ENCODE measurements at places on chromosomes 6 and 20.

DNA sequence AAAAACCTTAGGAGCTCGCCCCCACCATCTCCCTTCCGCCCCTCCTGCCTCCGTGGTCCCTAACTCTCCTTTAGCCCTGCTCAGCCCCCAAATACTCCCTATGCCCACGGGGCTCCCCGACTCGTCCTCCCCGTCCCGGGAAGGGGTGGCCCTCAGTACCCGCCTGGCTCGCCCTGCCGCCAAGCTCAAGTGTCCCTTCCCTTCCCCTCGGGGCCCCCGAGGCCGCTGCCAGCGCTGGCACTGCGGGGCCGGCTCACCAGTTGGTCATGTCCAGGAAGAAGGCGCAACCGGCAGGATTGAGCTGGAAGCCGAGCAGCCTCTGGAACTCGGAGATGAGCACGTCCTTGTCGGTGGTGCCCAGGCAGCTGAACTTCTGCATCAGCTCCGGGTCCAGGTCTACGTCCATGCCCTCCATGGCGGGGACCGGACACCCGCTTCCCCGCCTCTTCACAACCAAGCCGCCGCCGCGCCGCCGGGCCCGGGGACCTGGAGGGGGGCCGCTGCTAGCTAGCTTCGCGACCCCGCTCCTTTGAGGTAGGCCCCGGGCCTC lies 303 bp downstream of the ILRUN start:
- DNase-seq: peak; percentile 42

GRCh38 chr20:59643615-59644061 lies 39.3 kb downstream of the PHACTR3 start:
- no peak for DNase-seq

DNA sequence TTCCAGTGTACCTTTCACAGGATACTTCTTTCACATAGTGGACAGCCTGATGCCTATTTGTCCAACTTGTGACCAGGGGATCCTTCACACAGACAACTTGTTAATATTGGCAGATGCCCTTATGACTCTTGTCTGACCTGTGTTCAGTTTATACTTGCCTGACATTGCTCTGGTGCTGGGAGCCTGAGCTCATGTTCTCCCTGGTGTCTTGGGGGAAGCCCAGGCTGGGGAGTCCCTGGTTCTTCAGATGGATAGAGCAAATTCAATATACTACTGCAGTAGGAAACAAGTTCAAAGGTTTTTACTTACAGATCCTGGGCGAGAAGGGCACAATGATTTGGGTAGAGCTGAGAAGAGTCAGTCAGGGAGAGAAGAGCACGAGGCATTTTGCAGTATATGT lies 76.1 kb downstream of the NKAIN2 start:
- DNase-seq: no peak

- DNase-seq: no peak
These were observed 17.9 kb upstream of the KIF25 start for GRCh38 chr6:167979436-167980139.

DNA sequence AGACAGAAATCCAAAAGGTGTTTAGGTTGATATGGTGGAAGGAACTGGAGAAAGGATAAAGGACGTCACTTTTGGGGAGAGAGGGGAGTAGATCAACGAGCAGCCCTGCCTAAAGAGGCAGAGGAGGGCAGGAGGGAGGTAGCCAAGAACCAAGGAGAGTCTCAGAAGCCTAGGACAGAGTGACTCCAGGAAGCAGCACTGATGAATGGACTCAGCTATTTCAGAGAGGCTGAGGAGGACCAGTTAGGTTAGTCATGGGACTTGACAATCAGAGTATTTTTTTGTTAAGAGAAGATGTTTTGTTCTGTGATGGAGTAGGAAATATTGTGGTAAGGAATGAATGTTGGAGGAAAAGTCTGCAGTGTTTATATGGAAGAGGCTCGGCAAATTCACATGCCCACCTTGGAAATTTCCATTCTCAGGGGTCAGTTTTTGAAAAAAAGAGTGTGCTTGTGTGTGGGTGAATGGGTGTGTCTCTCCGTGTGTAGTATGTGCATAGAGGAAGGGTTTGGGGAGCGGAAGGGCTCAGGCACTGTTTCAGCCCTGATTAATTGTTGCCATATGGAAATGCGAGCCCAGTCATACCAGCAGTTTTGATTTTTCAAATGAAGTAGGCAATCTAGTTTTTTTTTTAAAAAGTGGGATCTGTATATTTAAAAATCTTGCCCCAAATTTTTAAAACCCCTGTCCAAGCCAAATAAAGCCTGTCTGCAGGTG lies 303.6 kb downstream of the SAMD5 start:
- DNase-seq: no peak

- DNase-seq: no peak
These were observed 193.5 kb upstream of the CNR1 start for GRCh38 chr6:88359530-88360202.

DNA sequence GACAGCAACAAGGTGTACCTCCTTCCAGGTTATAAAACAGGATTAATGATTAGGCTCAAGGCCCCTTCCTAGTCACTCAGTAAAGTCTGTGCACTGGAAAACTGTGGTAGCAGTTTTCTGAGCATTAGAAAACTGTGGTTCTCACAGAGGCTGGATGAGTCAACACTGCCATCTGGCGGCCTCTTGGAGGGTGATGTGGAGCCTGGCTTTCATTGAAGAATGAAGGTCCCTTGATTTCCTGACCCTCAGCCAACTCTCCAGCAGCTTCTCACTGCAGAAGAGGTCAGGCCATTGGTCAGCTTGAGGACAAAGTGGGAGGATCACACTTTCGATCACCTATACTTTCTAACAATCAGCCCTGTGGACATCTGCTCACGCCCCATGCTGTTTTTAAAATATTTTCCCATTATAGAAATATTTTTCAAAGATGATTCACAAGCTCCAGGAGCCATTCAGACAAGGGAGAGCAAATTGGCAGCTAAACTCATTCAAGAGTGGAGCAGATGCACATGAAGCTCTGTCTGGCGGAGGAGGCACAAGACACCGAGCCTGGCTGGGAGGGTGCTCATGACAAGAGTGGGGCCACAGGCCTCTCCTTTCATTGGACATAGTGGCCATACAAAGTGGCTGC lies 23.2 kb downstream of the PSMB1 start:
- peak; percentile 19 for DNase-seq

DNA sequence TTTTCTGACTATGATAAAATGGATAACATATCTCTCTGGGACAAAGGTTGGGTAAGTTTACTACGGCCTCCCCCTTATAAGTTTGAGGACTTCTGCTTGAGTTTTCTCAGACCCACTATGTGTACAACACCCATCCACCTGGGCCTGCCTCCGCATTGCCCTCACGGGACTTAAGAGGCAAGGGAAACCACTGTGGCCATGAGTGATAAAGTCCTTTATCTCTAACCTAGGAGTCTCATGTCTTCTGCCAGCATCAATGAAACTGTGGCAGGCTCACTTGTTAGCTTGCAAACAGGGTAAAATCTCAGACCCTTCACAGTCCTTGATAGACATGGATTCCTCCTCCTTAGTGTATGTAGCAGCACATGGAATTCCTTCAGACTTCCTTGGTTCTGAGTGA lies 173.4 kb upstream of the MYLIP start:
- DNase-seq: no peak

DNA sequence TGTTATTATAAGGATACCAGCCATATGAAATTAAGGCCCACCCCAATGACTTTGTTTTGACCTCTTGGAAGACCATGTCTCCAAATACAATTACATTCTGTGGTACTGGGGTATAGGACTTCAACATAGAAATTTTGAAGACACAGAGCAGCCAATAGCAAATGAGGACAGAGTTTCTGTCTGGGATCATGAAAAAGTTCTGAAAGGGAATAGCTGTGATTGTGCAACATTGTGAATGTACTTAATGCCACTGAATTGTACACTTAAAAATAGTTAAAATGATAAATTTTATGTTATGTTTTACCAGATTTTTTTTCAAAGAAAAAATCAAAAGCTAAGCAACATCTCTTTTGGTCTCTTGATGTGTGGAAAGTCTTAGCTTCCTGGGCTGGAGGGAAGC lies 27.0 kb upstream of the AGPAT4 start:
- DNase-seq: no peak

DNA sequence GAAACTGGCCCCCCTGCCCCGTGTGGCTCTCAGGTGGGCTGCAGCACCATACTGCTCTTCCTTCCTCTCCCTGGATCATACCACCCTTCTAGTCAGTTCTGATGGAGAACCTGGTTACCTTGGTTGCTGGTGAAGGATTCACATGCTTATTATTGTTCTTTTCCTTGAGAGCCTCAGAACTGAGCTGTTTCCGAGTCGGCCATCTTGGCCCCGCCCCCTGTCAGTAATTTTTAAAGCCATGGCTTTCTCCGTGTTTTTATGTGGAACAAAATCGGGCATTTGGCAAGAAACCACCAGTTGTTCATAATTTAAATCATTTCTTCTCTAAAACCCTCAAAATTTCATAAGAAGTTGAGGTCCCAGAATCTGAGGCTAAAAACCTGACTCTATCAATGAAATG lies 493.8 kb downstream of the NKAIN2 start:
- no peak for DNase-seq

GRCh38 chr20:12928358-12928754 lies 80.4 kb upstream of the SPTLC3 start:
- no peak for DNase-seq

- no peak for DNase-seq
These were observed 16.2 kb downstream of the USP49 start for GRCh38 chr6:41878961-41879405.

- DNase-seq: no peak
These were observed 224.2 kb downstream of the SYNDIG1 start for GRCh38 chr20:24693466-24694156.

- no peak for DNase-seq
These were observed 67.0 kb downstream of the DNAAF9 start for GRCh38 chr20:3340443-3340842.

DNA sequence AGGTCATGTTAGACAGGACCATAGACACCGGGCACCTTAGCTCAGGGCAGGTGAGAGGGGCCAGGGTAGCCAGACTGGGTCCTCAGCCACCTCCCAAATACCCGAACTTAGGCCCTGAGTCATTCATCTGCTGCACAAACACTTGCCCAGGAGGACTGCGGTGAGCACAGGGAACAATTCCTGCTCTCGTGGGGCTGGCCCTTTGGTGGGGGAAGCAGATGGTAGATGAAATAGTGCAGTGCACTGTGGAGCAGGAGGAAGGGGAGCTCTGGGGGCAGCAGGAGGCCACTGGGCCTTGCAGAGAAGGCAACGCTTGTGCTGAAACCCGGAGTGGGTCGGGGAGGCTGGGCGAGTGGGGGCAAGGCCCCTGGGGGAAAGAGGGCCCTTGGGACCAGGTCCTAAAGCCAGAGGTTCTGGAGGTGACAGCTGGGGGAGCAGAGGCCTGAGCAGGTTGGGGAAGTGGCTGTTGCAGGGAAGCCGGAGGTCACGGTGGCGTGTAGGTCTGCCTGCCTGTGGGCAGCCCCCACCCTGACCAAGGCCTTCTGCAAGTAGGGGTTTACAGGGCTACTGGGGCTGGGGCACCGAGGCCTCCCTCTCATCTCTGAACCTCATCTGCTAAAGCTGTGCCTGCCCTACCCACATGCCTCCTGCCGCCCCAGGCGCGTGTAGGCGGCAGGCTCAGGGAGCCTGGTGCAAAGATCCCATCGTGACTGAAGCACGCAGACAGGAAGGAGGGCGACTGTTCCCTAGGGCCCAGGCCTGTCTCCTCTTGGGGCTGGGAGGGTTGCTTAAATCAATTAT lies 4.7 kb upstream of the NPBWR2 start:
- peak; percentile 51 for DNase-seq

DNA sequence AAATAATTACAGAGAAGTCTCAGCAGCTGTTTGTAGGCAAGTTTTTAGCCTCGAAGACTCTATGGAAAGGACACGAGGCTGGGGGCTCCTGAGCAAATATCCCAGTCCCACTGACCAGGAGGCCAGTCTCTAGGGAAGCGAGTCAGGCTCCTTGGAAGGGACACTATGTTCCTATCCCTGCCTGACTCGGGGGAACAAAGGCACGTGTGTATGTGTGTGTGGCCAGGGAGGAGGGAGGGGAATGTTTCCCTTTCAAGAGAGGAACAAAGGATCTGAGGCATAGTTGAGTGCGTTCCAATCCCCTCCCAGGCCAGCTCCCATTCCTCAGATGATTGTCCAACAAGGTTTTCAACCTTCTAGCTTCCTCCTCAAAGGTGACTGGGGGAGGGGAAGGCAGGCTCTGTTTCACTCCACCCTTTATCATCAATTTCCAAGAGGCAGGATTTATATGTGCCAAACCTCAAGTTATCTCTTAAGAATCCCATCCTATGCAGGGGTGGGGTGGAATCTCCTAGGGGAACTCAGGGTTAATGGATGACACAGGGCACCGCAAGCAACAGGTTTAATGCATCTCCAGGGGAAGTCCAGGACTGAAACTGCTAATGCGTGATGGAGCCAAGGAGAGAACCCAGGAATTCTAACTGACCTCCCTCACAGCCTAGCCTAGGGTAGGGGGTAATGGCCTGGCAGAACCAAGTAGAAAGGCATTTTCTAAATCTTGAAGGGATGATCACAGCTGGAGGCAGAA lies 9.9 kb downstream of the BCL2L1 start:
- DNase-seq: no peak

DNA sequence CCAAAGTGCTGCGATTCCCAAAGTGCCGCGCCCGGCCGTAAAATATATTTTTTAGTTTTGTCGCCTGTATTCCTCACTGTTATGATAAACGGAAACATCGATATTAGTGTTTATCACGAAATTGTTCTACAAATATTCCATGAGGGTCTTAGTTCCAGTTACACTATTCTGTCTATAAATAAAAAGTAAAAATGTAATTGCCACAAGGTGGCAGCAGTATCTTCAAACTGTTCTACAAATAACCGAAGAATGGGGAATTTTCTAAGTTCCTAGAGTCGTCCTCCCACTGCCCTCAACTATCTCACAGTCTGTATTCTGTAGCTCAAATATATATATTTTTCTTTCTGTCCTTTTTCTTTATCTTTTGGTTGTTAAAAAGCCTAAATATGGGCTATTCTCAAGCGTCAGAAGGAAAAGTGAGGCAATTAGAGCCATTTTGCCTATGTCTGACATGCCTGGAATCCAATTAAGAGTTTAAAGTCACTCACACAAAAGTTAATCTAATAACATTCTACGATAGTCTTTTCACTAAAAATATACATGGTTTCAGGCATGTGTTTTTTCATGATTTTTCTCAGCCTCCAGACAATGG lies 14.2 kb upstream of the FAM162B start:
- peak; percentile 4 for DNase-seq

DNA sequence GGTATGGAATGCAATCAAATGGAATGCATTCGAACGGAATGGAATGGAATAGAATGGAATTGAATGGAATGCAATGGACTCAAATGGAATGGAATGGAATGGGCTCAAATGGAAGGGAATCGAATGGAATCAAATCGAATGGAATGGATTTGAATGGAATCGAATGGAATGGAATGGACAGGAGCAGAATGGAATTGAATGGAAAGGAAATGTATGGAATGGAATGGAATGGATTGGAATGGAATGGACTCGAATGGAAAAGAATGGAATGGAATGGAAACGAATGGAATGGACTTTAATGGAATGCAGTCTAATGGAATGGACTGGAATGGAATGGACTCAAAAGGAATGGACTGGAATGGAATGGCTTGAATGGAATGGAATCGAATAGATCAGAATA lies 18.3 kb upstream of the DEFB115 start:
- DNase-seq: no peak

- DNase-seq: no peak
These were observed 667.8 kb upstream of the GJE1 start for GRCh38 chr6:141464896-141465295.
